ENCODE measurements at places on chromosomes 11 and 22.

DNA sequence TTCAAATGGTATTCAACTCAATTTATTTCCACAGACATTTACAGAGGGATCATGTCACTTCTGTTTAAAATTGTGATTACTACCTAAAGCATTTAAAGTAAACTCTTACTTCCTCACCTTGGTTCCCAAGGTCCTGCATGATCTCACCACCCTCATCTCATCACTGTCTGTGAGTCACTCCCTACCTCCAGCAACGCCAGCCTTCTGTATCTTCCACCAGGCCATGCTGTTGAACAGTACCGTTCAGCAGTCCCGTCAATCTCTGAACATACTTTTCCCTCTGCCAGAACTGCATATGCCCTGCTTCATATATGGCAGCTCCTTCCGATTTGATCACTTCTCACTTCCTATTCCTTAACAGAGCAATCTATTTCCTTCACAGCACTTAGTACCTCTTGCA lies 2.0 kb downstream of the FBXO3 start:
- DNase-seq, result no peak

GRCh38 chr11:86176165-86176884 lies 68.2 kb upstream of the EED start:
- DNase-seq, result no peak

- no peak for DNase-seq
Measured at GRCh38 chr11:75689863-75690609, 21.2 kb upstream of the MAP6 start.

GRCh38 chr11:45761659-45762058 lies 43.3 kb upstream of the SLC35C1 start:
- DNase-seq, result no peak

- DNase-seq, result no peak
Measured at GRCh38 chr22:37564111-37564711, 3.9 kb downstream of the CDC42EP1 start.

DNA sequence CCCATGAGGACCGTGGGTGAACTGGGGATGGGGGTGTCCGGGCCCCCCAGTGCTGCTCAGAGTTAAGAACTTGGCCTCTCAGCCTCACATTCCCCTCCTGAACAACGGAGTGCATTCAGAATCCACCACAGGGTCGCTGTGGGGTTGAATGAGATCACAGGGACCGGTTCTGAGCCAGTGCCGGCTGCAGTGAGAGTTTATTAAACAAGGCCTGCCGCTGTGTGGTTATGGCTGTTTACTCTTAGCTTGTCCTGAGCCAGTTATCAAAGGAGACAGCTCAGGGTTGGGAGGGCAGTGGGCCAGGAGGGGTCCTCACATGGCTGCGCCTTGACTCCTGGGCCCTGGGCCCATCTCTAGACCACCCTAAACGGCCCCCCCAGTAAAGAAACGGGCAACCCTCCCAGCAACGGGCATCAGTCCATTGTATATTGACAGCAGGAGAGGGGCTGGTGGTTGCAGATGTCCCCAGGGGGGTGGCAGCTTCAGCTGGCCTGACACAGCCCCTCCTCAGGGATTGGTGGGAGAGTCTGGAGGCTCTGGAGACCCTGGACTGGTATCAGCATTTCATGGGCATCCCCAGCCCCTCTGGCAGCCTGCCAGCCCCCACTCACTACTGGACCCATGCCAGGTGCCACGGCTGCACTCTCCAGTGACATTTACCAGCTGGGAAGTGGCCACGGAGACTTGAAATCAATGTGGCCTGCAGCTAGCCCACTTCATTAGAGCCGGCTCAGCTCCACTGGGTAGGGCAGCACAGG lies 15.1 kb upstream of the CABP7 start:
- DNase-seq, result no peak

DNA sequence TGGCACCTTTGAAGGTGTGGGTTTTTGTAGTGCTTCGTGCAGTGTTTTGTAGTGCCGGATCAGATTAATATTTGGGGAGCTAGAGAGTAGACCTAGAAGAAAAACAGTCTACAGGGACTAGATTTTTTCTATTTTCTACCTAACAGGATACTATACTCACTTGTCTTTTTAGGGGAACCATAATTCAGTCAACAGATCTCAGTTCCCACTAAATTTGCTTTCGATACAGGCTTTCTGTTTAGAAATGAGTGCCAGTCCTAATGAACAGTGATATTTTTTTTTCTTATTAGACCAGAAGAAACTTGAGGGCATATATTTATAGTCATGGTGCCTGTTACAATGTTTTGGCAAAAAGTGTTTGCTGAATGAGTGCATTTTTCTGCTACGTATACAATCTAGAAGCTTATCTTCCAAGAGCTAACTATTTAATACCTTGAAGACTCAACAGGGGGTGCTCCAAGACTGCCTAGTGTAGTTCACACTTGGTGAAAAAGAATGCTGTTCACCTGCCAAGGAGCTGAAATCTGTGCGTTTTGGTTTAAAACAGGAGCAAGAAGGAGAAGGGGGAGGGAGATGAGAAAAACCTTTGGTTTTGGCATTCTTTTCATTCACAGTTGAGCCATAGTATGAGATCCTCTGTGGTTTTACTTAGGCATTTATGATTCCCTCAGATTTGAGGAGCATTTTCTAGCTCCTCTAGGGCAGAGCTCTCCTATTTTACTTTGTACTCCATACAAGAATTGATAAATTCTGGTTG lies 44.9 kb upstream of the VSTM5 start:
- no peak for DNase-seq

DNA sequence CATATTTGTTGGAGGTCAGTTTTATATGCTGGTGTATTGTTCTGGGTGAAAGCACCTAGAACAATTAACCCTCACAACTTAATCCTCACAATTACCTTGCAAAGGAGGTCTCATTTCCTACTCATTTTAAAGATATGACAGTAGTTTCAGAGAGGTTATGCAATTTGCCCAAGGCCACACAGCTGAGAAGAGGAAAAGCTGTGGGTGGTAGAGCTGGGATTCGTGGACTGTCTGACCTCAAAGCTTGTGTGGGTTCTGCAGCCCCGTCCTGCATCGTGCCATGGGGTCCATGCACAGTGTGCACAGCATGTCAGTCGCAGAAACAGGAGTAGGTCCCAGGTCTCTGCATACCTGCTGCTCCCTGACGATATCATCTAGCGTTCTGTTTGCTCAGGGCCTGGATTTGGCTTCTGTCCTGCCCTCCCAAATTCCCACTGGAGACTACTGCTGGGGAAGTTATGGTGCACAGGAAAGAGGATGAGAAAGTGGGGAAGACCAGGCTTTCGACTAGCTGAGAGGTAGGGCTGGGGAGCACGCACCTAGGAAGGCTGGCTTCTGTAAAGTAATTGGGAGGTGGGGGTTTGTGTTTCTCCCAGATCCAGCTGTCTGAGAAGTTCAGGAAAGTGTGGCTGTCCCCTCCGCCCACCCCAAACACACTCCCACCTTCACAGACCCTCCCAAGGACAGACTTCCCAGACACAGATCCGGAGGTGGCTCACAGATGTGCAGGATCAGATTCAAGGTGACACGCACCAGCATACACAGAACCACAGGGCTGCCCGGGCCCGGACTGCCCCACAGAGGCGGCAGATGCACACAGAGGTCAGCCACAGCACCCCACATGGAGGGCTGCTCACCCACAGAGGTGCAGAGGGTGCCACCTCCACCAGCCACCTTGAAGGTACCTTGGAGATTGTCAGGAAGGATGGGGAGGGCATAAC lies 2.0 kb downstream of the BACE1 start:
- DNase-seq, result no peak

DNA sequence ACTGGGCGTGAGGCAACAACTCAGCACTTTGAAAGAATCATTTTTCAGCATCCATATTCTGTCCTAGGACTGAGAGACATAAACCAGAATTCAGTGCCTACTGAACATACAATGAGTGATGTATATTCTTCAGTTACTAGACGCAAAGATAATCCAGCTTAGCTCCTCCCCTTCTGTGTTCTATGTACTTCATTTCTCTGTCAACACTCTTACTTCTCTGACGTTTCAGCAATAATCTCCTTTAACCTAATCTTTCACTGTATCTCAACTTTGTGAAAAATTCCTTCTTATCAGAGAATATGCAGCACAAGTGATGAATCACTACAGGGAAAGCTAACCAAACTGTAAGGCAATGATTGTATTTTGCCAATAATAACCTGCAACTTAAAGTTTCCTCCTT lies 2.5 kb upstream of the OR51B5 start:
- no peak for DNase-seq

DNA sequence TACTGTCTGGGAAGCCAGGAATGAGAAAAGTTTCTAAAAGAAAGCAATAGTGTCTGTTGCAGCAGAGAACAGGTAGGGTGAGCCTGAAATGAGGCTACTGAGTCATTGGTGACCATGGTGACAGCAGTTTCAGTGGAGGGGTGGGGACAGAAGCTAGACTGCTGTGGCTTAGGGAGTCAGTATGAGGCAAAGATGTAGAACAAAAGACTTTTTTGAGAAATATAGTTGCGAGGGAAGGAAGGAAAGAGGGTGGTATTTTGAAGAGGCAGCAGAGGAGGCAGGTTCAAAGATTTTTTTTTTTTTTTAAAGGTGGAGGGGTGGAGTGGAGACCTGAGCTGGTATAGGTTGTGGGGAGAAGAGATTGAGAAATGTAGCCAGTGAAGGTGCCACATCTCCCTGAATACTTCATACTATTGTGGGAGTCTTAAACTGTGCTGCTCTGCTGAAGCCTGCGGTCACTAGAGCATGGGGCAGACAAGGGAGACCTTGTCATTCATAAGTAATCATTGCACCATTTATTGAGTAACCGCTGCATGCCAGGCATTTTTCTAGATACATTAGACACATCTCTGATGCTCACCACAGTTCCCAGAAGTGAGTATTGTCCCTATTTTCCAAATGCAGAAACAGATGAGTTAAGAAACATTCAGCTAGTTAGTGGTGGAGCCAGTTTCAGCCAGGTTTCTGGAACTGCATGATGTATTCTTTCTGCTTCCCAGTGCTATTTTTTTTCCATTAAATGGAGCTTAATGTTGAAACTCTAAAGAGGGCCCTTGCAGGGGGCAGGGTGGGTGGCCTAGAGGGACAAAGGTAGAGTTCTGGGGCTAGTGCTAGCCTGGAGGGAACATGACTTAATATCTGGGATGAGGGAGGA lies 49.9 kb downstream of the STIM1 start:
- DNase-seq, result no peak

DNA sequence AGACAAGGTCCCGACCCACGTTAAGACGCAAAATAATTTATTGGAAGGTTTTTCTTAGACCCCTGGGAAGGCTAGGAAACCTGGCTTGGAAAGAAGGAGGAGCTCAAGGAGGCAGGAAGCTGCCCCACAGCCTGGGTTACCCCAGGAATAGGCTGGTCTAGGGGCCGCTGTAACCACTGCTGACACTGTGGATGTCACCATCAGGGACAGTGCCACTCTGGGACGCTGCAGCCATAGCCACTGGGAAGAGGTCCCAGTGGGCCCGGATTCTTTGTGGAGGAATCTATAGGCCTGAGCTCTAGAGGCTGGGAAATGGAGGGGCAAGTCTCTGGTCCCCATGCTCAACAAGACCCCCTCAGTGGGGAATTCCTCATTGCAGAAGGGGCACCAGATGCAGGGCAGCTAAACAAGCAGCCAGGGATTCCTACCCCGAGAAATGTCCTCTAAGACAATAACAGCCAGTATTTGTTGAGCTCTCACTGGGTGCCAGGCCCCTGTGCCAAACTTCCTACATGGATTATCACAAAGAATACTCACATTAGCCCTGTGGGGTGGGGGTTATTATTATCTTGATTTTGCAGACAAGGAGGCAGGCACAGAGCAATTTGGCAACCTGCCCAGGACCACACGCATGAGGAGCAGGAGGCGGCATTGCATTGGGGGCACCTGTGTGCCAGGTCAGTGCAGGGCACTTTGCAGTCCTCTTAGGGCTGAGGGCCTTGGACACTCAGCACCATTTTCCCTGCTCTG lies 19.5 kb upstream of the CHKA start:
- DNase-seq, result no peak

DNA sequence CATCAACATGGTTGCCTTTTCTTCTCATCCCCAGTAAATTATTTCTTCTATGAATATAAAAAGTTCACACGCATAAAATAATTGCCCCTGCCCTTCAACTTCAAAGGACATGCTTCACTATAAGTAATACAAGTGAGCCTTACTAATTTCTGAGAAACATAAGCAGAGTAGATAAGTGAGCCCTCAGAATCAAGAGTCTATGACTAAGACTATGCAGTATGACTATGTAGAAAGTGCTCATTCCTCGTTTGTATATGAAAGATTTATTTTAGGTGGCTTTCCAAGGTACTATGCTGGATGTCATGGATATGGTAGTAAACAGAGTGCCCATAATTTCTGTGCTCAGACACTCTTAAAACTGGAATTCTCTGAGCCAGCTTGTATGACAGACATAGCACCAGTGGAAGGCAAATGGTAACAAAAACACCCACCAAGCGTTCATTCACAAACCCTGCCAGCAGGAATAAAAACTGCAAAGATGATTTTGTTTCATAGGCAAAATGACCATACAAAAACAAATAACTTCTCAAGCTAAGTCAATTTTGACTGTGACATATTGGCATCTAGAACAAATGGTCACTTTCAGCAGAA lies 189.8 kb downstream of the CADM1 start:
- DNase-seq, result no peak

DNA sequence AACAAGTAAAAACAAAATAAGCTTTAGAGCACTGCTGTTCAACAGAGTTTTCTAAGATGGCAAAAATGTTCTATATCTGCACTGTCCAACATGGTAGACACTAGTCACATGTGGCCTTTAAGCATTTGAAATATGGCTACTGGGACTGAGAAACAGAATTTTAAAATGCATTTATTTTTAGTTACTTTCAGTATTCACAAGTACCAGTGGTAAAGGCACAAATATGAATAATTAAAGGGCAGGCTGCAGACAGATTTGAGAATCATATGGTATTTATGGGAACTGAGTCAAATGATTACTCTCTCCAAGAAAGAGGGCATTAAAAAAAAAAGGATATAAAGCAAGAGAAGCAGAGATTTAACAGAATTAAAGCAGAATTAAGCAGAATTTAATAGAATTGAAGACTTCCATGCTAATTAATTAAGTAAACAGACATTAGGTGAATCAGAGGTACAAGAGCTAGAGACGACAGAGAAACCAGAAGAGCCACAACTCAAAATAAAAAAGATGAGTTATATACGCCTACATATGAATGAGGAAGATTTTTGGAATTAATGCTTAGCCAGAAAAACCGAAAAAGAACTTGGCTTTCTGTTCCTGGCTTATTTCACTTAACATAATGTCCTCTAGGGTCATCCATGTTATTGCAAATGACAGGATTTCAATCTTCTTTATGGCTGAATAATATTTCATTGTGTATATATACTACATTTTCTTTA lies 160.4 kb downstream of the ATG16L2 start:
- no peak for DNase-seq
